ENCODE measurements at places on chromosomes 5 and 9.

- peak; percentile 57 for DNase-seq
These were observed 15.1 kb downstream of the PDLIM4 start for GRCh38 chr5:132272311-132273210.

GRCh38 chr5:93886098-93886806 lies 144.9 kb upstream of the POU5F2 start:
- DNase-seq: no peak

GRCh38 chr5:80195837-80196400 lies 59.9 kb downstream of the SERINC5 start:
- DNase-seq: no peak

- peak; percentile 87 for DNase-seq
These were observed 201.7 kb downstream of the GADD45G start for GRCh38 chr9:89806371-89807100.

DNA sequence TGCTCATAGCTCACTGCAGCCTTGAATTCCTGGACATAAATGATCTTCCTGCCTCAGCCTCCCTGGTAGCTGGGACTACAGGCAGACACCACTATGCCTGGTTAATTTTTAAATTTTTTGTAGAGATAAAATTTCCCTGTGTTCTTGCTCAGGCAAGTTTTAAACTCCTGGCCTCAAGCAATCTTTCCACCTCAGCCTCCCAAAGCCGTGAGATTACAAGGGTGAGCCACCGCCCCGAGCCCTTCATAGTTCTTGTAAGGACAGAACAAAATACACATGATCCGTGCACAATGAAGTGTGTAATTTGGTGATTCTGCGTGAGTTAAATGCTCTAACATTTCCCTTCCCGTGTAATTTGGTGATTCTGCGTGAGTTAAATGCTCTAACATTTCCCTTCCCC lies 27.7 kb upstream of the MYO10 start:
- no peak for DNase-seq

- no peak for DNase-seq
These were observed 416.4 kb downstream of the TLE4 start for GRCh38 chr9:79988126-79988525.

DNA sequence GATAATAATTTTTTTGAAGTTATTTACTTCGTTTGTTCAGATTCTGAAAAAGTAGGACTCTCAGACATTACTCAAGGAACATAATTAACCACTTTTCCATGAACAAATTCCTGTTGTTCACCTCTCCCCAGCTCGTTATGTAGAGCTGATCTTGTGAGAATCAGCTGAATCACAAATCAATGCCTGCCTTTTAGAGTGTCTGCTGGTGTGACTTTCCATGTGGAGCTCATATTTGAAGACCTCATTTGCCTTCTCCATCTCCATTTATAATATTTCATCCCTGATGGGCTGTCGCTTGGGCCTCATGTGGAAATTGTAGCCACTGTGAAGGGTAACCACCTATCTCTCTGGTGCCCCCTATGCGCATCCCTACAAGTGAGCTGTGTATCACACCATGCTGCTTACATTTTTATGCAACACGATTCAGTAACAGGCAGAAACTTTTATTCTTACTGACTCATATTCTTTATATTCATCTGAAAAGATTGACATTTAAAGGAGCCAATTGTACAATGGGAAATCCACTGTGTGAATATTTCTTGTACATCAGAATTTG lies 111.3 kb downstream of the STK32A start:
- DNase-seq: no peak

GRCh38 chr5:59161221-59162105 lies 578.6 kb downstream of the RAB3C start:
- no peak for DNase-seq

- DNase-seq: no peak
These were observed 1134.3 kb upstream of the C9orf72 start for GRCh38 chr9:28707616-28708015.

All from fibroblast of skin of right biceps (primary cell).